ENCODE measurements at places on chromosomes 5 and 9. TPM values are rescaled to one million over a fixed set of nuclear protein-coding genes. Genes with fewer than 3 reads are reported as not detected.

Gene TAF11L5
- not detected for total RNA-seq

Gene ECM2
- total RNA-seq, result 2.7 TPM

Gene TPPP
- total RNA-seq, result 0.19 TPM

Gene SPINK13
- total RNA-seq, result not detected

Gene SARDH
- 9.6 TPM for total RNA-seq

Gene NCBP1
- total RNA-seq, result 83.2 TPM

Gene PCDH12
- 0.56 TPM for total RNA-seq

Gene GARIN3
- total RNA-seq, result not detected

Gene HTR1A
- not detected for total RNA-seq

Gene DNM1
- total RNA-seq, result 3.1 TPM

Gene ZDHHC11B
- total RNA-seq, result under 0.01 TPM

Gene SGCD
- total RNA-seq, result 0.85 TPM

Gene SLC1A1
- total RNA-seq, result 117 TPM

Gene POLR1E
- total RNA-seq, result 31.3 TPM

Measured in regular cardiac myocyte (primary cell).